Activated CD4-positive, alpha-beta T cell treated with anti-CD3 and anti-CD28 coated beads for 36 hours (primary cell): ENCODE measurements at places on chromosomes 4 and X.
A peak's percentile ranks its signal among the peaks of the same experiment; 100 is the strongest.

DNA sequence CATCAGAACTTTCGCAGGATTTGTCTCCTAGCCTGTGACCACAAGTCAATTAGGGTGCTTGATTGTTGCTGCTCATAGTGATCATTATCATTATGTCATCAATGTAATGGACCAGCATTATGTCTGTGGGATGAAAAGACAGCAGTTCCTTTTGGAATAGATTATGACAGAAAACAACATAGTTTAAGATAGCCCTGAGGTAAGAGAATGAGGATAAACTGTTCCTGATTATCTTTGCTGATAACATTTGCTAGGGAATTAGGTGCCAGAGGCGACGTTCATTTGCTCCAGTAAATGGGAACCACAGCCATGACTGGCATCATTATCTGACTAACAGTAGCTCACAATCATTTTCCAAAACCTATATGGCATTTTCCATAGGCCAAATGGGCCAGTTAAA is 12.7 kb upstream of the THOC2 start:
- no peak for DNase-seq

GRCh38 chr4:140071806-140072205 is 82.2 kb downstream of the MAML3 start:
- DNase-seq: peak; percentile 85

GRCh38 chrX:20352504-20352903 is 85.8 kb upstream of the RPS6KA3 start:
- no peak for DNase-seq

- DNase-seq: peak; percentile 54
Measured at GRCh38 chrX:19887911-19888879, 795 bp upstream of the SH3KBP1 start.

DNA sequence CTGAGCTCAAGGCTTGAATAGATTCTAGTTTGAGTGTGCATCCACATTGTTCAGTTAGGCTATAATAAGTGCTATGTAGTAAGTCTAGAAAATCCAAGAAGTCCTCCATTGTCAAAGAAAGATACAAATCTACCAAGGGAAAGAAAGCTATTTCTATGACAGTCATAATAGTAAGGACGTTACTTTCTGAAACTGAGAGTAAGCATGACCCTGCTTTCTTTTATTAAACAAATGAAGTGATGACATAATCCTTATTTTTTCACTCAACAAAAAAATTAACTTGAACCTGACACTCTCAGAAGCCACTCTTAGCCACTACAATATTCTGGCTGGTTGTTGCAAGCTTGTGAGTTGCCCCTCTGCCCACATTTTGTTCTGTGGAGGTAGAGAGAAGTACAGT is 33.8 kb upstream of the AMELX start:
- DNase-seq: no peak

GRCh38 chr4:189265515-189265914 is 675.2 kb upstream of the FRG1 start:
- DNase-seq: no peak

DNA sequence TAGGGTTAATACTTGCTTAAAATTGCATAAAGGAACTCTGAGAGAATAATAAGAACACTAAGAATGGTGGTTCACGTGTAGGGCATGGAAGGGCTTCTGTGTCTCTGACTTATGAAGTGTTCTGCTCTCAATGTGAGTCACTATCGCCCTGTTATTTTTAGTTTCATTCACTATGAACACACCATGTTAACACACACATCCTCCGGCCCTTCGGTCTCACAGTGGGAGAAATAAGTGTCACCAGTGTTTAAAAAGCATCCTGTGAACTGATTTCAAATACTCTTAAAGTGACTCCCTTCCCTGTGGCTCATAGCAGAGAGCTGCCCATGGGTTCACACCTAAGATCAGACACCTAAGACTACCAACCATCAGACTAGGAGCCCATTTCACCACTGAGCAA is 33.8 kb upstream of the FGFBP2 start:
- DNase-seq: peak; percentile 14

DNA sequence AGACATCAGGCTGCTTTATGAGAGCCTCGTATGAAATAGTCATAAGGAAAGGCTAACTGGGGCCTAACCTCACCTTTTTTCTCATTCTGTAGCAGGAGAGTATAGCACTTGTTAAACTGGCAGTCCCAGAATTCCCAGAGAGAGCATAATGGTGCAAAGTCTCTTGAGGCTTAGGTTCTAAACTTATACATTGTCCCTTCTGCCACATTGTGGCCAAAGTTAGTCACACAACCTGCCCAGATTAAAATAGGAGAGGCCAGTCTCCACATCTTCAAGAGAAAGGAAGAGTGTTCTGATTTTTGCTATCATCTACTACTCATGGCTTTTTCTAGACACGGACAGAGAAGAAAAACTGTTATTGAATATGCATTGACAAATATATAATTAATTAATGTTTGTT is 1588.9 kb upstream of the PCDH7 start:
- no peak for DNase-seq

DNA sequence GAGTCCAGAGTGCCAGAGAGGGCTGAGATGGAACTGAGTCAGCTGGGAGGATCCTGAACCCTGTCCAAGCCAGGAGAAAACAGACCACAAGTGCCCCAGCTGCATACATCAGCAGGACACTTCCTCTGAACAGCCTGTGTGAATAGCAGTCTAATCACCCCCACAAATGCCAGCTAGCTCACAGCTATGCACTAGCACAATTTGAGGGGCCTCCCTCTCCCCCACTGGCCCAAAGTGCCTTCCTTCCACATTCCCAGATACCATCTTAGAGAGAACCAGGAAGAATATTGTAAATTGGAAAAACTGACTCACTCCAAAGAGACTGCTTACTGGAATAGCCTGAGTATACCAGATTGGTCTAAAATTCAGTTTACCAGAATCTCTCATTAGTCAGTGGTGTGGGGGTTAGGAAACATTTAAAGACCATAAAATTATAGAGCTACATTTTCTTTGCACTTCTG is 292.6 kb upstream of the KLF3 start:
- DNase-seq: no peak

- DNase-seq: no peak
Measured at GRCh38 chrX:111616786-111617185, 64.2 kb upstream of the ALG13 start.

- no peak for DNase-seq
Measured at GRCh38 chr4:148089624-148090023, 352.6 kb downstream of the NR3C2 start.

GRCh38 chr4:101850698-101851097 is 60.2 kb downstream of the BANK1 start:
- no peak for DNase-seq

- DNase-seq: no peak
Measured at GRCh38 chrX:139834879-139835278, 98.0 kb downstream of the ATP11C start.

DNA sequence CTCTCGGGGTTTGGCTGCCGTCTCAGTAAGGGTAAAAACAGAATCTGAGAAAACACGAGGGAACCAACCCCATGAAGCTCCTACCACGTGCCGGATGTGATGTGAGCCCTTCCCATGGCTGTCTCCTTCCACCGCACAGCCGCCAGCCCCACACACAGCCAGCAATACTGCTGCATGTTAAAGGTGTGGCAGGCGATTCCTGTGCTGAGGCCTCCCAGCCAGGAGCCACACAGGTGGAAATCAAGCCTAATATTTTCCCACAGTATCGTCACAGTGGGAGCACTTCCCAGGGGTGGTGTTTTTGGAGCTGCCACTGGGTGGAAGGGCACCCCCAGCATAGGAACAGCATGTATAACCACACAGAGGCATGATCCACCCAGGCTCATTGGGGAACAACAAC is 77.5 kb downstream of the SLC2A9 start:
- DNase-seq: no peak
